Stimulated activated CD8-positive, alpha-beta memory T cell treated with anti-CD3 and anti-CD28 coated beads, Interleukin-4, amount 100 ng/mL, for 4 hours (primary cell): ENCODE measurements at places on chromosomes 4 and X.

DNA sequence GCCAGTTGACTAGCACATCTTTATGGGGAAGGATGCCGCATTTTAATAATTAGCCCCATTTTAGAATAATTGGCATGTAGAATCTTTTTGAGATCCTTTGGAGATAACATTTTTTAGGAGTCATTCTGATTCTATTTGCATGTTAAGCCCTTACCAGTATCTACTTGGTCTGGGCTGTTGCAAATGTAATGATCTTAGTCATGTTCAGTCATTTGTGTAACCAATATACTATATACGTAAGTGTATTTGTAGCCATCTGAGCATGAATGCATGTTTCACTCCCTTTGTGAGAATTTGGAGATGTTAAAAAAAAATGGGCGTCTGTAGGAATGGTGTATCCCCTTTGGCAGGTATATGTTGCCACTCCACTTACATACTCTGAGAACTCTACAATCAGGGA is 119.1 kb downstream of the TEX13A start:
- no peak for DNase-seq

DNA sequence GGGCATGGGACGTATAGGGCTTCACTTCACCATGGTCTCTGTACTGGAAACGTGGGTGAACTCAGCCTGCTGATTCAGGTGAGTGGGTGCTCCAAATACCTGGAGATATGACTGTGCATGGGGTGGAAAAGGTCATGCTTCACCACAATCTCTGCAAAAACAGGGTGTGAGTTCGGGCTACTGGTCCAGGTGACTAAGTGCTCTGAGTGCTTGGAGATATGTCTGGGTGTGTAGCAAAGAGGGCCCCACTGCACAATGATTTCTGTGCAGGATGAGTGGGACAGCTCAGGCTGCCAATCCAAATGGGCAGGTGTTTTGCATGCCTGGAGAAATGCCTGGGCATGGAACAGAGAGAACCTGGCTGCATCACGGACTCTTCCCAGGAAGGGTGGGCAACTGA is 11.2 kb upstream of the CPXCR1 start:
- no peak for DNase-seq

- DNase-seq: no peak
These were observed 20.3 kb upstream of the SOD3 start for GRCh38 chr4:24775032-24775605.

- no peak for DNase-seq
These were observed 130.9 kb upstream of the GABRG1 start for GRCh38 chr4:46254788-46255187.

DNA sequence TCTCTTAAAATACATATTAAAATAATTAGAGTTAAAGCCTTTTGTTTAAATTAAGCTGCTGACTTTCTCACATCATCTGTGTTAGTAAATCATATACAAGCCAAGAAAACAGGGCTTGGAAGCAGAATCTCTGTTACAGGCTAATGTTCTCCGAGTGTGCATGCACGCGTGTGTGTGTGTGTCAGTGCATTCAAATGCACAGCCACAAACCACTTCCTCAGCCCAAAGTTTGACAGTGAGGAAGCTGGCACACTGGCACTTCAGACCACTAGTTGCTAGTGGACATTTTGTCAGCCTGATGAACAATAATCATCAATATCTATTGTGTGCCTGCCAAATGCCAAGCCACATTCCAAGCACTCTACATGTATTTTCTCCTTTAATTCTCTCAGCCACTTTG is 5.6 kb downstream of the MAOB start:
- DNase-seq: no peak

DNA sequence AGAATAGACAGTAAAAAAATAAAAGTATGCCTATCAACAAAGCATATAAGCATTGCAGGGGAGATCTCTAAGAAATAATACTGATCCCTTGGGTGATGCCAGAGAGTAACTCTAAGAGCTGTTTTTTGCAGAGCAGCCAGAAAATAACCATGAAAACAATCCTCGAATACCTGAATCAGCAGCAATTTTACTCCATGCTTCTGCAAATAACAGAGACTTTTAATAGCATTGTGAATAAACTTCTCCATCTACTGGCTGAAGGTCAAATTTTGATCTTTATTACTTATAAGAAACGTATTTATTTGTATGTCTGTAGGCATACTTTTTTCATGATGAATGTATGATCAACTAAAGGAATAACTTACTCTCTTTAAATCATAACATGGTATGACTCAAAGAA is 334.5 kb downstream of the GALNTL6 start:
- DNase-seq: no peak

- DNase-seq: no peak
These were observed 8.4 kb upstream of the ELF4 start for GRCh38 chrX:130118441-130119311.

DNA sequence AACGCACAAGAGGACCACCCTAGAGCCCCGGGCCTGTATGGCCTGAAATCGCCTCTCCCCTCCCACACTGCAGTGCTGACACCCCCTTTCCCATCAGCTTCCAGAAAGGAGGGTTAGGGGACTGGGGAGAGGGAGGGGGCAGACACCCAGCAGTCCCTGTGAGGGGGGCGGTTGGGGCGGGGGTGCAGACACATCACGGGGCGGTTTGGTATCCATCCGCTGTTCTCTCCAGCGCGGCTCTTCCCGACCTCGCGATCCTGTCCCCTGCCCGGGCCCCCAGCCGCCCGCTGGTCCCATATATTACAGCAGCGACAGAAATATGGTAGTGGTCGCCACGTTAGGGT is 404 bp upstream of the GPRASP2 start:
- no peak for DNase-seq
